ENCODE measurements at places on chromosomes 11 and 22.

DNA sequence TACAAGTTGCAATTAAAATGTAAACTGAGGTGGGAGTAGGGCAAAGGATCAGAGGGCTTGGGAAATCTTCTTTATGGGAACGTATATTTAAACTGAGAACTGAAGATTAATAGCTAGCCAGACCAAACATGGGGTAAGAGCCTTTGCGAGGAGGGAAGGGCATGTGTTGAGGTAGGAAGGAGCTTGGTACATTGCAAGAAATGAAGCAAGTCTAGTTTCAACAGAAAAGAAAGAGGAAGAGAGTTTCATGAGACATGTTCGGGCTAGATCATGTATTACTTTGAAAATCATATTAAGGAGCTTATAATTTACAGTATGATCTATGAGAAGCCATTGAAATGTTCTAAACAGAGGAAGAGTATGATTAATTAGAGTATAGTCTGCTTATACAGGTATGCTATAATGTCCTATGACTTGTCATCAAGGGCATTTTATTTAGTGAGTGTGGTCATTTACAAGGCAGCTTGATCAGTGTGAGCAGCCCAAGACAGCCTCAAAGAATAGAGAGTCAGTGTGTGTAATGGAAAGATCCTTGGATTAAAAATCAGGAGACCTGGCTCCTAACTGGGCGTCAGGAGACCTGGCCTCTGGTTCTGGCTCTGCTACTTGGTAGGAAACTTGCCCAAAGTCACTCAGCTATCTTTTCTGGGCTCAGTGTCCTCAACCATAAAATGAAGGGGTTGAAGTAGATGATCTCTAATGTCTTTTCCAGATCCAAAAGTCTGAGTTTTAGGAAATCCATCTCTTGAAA, 10.9 kb downstream of the GAS2 start:
- DNase-seq, result no peak

DNA sequence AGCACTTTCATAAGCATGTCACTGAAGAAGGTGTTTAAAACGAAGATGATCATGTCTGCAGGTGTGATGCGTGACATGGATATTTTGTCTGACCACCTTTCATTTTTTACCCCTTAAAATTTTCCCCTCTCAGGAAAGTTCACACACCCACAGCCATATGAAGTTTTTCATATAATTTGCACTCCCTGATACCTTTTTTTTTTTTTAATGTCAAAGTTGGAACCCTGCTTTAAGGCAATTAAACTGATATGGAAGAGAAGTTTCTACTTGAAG, 104.6 kb downstream of the ATXN10 start:
- no peak for DNase-seq

- DNase-seq, result no peak
These were observed 12.4 kb downstream of the GLYATL2 start for GRCh38 chr11:58832056-58832645.

- no peak for DNase-seq
These were observed 608.1 kb upstream of the CADM1 start for GRCh38 chr11:116112087-116112935.

DNA sequence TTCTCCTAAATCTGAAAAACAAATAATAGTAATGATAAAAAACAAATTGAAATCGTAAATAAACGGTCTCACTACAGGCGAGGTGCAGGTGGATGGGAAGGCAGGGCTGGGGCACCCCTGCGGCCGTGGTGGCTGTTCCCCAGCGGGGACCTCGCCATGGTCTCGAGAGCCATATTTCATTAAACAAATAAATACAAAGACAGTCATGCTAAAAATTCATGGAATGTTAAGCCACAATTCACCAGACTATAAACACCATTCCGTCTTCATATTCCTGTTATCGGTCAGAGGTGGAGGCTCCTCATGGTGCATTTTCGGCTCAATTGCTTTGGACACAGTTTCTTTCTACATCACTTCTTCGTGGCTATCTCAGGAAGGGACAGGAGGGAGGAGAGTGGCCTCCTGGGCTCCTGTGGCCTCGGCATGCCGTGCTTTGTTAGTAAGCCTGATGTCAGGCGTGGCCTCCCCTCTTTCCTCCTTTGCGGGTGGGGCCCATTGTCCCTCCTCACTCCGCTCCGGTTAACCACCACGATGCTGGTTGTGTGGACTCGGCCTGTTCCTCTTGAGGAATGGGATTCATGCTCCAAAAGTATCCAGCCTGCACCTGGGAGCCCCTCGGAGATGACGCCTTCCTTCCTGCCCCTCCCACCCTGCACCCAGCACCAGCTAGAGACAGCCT, 16.1 kb upstream of the BRSK2 start:
- no peak for DNase-seq

DNA sequence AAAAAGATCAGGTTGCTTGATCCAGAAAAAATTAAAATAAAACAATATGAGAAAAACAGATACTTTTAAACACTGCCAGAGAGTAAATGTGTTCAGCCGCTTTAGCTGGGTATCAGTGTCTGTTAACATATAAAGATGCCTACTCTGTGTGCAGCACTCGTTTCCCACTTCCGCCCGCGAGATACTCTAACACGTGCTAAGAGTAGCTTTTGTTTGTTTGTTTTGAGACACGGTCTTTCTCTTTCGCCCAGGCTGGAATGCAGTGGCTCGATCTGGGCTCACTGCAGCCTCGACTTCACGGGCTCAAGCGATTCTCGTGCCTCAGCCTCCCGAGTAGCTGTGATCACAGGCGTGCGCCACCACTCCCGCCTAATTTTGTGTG, 531 bp upstream of the MEN1 start:
- no peak for DNase-seq

DNA sequence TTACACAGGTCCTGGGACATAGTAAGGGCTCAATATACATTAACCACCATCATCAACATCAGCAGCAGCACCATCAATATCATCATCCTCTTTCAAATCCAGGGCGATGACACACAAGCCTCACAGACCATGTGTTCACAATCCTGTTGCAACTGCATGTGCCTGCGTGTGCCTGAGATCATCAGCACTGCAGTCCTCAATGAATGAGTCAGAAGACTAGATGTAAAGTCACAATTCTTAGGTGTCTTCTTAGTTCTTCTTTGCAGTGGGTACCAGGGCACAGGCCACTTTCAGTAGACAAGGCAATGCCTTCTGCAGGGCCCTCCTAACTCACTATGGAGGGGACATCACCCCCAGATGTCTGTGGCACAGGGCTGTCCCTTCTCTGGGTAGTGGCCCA, 111.1 kb downstream of the MYO18B start:
- DNase-seq, result no peak

Data from activated effector memory CD4-positive, alpha-beta T cell treated with Interleukin-2 at 50 U/mL for 16 hours (primary cell).